ENCODE measurements at places on chromosomes 1 and 21. TPM values are rescaled to one million over a fixed set of nuclear protein-coding genes. Genes with fewer than 3 reads are reported as not detected.

DNA sequence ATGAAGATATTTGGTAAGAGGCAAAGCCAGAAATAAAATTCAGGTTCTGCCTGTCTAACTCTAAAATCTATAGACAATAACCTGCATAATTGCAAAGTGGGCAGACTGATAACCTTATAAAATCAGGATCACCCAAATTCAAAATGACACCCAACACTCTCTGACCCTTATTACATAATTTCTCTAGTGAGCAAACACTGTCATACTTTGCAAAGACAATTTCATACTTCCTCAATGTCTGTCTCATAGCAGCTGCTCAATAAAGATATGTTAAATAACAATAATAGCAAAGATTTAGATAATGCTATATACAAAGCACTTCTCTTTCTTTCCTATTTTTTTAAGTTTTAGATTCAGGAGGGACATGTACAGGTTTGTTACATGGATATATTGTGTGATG lies 118.5 kb downstream of the UCHL5 start:
- no peak for DNase-seq

- DNase-seq = no peak
Observed at GRCh38 chr1:79371802-79372201, 365.3 kb upstream of the ADGRL4 start.

DNA sequence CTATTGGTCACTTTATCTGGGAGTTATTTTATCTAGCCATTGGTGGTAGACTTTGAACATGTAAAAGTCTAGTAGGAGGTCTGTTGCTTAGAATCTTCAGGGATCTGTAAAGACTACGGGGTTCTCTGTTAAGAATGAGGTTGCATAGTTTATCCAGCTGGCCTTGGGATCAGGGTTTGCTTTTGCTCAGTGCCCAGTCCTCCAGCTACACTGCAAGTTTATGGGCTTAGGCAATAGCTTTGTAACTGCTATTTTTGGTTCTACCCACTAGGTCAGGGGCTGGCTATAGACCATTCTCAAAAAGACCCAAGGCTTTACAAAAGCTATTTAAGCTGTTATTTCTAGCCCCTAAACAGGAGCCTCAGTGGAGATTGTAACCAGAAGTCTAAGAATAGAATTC lies 9.8 kb downstream of the SH3GLB1 start:
- DNase-seq = no peak

GRCh38 chr1:161172776-161173376 lies 4.4 kb downstream of the B4GALT3 start:
- DNase-seq = no peak

DNA sequence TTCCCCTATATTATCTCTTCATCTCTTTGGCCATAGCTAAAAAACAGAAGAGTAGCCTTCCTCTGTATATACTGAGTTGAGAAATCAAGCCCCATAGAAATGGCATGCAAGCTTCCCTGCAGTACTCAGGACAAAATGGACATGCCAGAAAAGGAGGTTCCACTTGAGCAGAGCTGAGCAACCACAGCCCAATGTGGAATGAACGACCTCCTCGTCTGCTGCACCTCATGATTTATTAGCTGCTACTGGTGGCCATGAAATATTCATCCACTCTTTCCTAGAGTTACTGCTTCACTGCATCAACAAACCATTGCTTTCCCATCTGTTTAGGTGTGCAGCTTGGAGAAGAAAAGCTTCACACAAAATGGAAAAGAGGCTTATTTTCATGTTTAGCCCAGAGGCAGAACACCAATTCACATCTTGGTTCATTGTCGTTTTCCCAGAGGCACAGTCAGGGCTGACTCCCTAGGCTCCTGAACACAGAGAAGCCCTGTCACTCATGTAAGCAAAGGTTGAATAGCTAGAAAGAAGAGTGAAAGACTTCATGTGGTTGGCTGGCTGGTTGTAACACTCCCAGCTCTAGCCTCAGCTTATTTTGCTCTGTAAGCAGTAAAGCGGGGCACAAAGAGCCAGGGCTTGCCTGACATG lies 148.0 kb downstream of the TSEN15 start:
- DNase-seq = no peak

GRCh38 chr1:113536182-113536780 lies 146.0 kb downstream of the MAGI3 start:
- DNase-seq = no peak

GRCh38 chr1:51653127-51653526 lies 36.2 kb downstream of the OSBPL9 start:
- DNase-seq = no peak

- DNase-seq = no peak
Observed at GRCh38 chr1:193703655-193704054, 517.2 kb upstream of the B3GALT2 start.

The CHRM3 gene
- 0.29 TPM for total RNA-seq

The TAS1R1 gene
- not detected for total RNA-seq

The MSH4 gene
- total RNA-seq = not detected

The SMIM1 gene
- total RNA-seq = 3.7 TPM
